H4 (cell line): ENCODE measurements at places on chromosomes 6 and 20. TPM values are rescaled to one million over a fixed set of nuclear protein-coding genes. Genes with fewer than 3 reads are reported as not detected.

Gene NAA20
- 63.2 and 83.4 TPM in 2 replicates for total RNA-seq

Gene SUMO4
- 0.29 TPM in 1 of 2 replicates, not detected in the other for total RNA-seq

Gene PRND
- 0.02 TPM in 1 of 2 replicates, not detected in the other for total RNA-seq

Gene TPBG
- 15.9 and 20.3 TPM in 2 replicates for total RNA-seq

DNA sequence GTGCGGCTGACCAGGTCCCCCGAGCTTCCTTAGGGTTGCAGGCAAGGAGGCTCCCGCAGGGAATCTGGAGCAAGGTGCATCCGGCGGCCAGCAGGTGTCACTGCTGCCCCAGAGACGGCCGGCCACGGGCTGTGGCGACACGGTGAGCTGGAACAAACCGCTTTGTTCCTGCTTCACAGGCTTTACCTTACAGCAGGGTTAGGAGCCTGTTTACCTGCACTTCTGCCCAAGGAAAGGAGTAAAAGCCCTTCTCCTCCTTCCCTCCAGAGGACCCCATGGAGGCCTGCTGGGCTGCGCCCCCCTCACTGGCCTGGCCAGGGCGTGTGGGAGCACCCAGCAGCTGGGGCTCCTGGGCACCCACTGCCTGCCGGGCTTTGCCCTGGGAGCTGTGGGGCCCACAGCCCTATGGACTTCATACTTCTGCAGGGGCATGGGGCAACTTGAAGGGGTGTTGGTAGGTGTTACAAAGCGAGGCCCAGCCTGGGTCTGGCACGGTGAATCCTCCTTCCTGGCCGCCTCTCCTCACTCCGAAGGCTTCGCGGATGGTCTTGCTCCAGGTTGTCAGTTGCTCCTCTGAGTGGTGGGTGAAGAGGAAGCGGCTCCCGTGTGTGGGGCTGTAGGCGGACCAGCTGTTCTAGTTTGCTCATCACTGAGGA is 88.4 kb downstream of the CDC5L start:
- peak; percentile 84 for DNase-seq

GRCh38 chr20:48921883-48922820 is 641 bp downstream of the ARFGEF2 start:
- DNase-seq = no peak

GRCh38 chr6:21769405-21769861 is 175.9 kb downstream of the SOX4 start:
- peak; percentile 78 for DNase-seq

DNA sequence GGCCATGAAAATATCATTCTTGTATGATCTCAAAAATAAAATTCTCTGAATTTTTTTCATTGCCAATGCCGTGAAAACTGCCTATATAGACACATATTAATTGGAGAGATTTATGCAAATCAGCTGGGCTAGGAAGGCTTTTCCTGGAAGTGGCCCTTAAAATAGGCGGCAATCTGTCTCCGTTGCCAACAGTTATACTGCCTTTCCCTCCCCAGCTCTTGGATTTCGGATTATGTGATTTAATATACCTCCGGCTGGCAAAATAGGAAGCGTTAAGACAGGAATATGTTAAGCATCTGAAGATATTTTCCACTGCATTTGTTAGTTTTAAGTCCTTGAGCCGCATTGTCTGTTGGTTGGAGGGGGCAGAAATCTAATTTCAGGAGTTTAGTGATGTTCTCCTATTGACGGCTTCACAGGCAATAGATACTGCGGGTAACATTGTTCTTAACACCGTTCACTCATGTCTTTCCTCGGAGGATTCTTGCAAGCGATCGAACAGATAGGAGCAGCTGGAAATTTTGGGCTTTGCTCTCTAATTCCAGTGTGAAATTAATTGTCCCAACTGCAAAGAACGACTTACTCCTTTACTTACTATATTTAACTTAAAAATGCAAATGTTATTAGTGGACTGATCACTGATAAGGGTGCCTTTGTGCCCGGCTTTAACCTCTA is 113.3 kb downstream of the LINC00237 start:
- DNase-seq = no peak

- DNase-seq = peak; percentile 53
Observed at GRCh38 chr6:34055223-34055933, 90.5 kb downstream of the GRM4 start.

- no peak for DNase-seq
Observed at GRCh38 chr6:8658416-8658815, 223.1 kb upstream of the SLC35B3 start.

- no peak for DNase-seq
Observed at GRCh38 chr6:103183831-103184411, 1675.8 kb downstream of the HACE1 start.

DNA sequence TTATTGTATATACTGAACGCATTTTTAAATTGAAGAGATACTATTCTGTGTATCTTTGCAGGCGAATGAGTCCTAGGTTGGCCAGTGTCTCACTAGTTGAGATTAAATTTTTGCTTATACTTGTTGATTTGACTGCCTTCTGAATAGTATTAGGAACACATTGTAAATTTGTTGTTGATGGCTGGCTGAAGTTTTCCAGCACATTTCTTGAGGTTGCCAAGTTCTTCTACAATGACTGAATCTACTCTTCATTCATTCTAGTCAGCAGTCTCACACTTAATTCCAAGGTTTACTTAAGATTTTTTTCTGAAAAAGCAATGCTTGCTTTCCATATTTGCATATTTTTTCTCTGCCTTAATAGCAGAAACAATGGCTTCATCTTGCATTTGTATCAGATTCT is 151.7 kb downstream of the ZFAND3 start:
- no peak for DNase-seq
